Heart left ventricle (tissue), 16 donors: ENCODE measurements at places on chromosomes 16 and 17. TPM values are rescaled to one million over a fixed set of nuclear protein-coding genes. Genes with fewer than 3 reads are reported as not detected.

MT3 gene
- total RNA-seq, result 6.1 TPM

COPZ2 gene
- total RNA-seq, result 60.2 TPM

STH gene
- not detected for total RNA-seq

ARMC5 gene
- total RNA-seq, result 6.8 TPM

ZG16B gene
- not detected for total RNA-seq

EFCAB13 gene
- total RNA-seq, result 2.1 TPM

TEKT5 gene
- 2.8 TPM for total RNA-seq

FGF11 gene
- 3.7 TPM for total RNA-seq

PRR35 gene
- total RNA-seq, result not detected

GRCh38 chr16:11399261-11399831, 54.1 kb downstream of the RMI2 start:
- no peaks in the 10 kb centered on the region for H3K27me3 ChIP-seq
- H3K36me3 ChIP-seq, result no peaks in the 10 kb centered on the region

DNA sequence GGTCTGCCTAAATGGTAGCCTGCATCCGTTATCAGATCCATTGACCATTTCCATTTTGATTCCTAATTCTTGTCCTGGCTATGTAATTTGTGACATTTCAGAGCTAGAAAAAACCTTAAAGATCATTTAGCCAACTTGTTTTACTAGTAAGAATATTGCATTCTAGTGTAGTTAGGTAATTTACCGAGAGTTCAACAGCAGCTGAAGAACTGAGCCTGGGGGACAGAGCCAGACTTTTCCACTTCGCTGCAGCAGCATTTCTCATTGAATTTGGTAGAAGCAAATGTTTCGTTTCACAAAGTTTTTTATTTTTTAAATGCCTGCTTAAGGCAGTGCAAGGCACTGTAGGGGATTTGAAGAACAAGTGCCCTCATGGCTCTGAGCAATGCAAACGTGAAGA, 59.2 kb upstream of the MARCHF10 start:
- H3K36me3 ChIP-seq, result no peaks in the 10 kb centered on the region
- no peak overlapping the region for H3K27ac ChIP-seq
- no peak overlapping the region for H3K4me3 ChIP-seq
- DNase-seq, result no peak
- no peaks in the 10 kb centered on the region for H3K4me1 ChIP-seq
- no peaks in the 10 kb centered on the region for H3K27me3 ChIP-seq

GRCh38 chr17:41906465-41907184, 12.1 kb downstream of the ACLY start:
- H3K36me3 ChIP-seq, result peaks cover 95% of the 10 kb centered on the region
- no peaks in the 10 kb centered on the region for H3K27me3 ChIP-seq
- DNase-seq, result no peak
- H3K4me1 ChIP-seq, result no peaks in the 10 kb centered on the region

DNA sequence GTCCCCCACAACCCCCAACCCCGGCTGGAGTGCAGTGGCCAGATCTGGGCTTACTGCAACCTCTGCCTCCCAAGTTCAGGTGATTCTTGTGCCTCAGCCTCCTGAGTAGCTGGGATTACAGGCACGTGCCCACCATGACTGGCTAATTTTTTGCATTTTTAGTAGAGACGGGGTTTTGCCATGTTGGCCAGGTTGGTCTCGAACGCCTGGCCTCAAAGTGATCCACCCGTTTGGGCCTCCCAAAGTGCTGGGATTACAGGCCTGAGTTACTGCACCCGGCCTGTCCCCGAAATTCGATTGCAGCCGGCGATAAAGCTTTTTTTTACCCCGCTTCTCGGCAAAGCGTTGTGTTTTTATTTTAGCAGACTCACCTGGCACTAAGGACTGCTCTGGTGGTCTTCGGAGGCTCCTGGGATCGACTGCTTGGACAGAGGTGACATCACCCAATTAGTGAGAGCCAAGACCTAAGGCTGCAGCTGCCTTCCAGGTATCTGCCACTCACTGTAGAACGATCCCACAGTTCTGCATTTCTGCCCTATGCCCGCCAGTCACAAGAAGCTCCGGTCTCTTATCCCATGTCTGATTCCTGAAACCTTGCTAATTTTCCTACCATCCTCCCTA, 82.2 kb upstream of the ARL4D start:
- peak overlapping the region; percentile 15 for H3K27ac ChIP-seq
- H3K27me3 ChIP-seq, result no peaks in the 10 kb centered on the region
- H3K36me3 ChIP-seq, result no peaks in the 10 kb centered on the region
- no peak for DNase-seq
- no peaks in the 10 kb centered on the region for H3K4me1 ChIP-seq
- H3K4me3 ChIP-seq, result no peak overlapping the region

- H3K4me3 ChIP-seq, result peak within 1 kb of the TSS; percentile 53
- no peak within 1 kb of the TSS for H3K27ac ChIP-seq
- H3K27me3 ChIP-seq, result no peaks in the 10 kb centered on the region
- no peaks in the 10 kb centered on the region for H3K4me1 ChIP-seq
- H3K36me3 ChIP-seq, result no peaks in the 10 kb centered on the region
These were observed at the start of gene MEFV for GRCh38 chr16:3256146-3256865. TSS of gene MEFV (minus strand) at chr16:3256633. CDS start at chr16:3256587, 46 bp downstream.

DNA sequence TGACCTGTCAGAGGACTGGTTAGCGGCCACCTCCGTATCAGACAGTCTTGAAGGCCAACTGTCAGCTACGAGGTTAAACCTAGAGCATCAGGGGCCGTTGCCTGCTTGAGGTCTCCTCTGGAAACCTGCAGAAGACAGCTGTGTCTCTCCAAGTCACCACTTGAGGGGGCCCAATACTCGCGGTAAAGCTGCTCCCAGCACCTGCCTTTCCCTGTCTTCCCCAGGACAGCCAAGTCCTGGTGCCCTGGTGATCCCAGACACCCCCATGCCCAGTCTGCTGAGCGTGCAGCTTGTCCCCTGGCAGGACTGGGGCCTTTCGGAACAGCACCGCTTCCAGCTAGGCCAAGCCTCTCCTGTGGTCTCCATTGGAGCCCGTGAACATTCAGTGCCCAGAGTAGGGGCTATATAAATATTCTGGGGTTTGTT, 80.1 kb downstream of the DNAH17 start:
- peak; percentile 76 for DNase-seq
- H3K4me1 ChIP-seq, result peaks cover 7% of the 10 kb centered on the region
- H3K27me3 ChIP-seq, result no peaks in the 10 kb centered on the region
- no peak overlapping the region for H3K4me3 ChIP-seq
- H3K36me3 ChIP-seq, result no peaks in the 10 kb centered on the region
- no peak overlapping the region for H3K27ac ChIP-seq

GRCh38 chr17:21361020-21361809, 14.9 kb upstream of the KCNJ12 start:
- no peak for DNase-seq
- no peaks in the 10 kb centered on the region for H3K27me3 ChIP-seq
- H3K4me1 ChIP-seq, result peaks cover 26% of the 10 kb centered on the region
- no peak overlapping the region for H3K27ac ChIP-seq

- H3K36me3 ChIP-seq, result no peaks in the 10 kb centered on the region
- DNase-seq, result peak; percentile 35
These were observed 322.4 kb downstream of the CBLN1 start for GRCh38 chr16:48959204-48959603.

- peaks cover 39% of the 10 kb centered on the region for H3K36me3 ChIP-seq
- no peaks in the 10 kb centered on the region for H3K27me3 ChIP-seq
- H3K4me1 ChIP-seq, result peaks cover 26% of the 10 kb centered on the region
- DNase-seq, result peak; percentile 70
- H3K27ac ChIP-seq, result peak within 1 kb of the TSS; percentile 77
These were observed at the start of gene SPATA32 for GRCh38 chr17:45261577-45262515. TSS of gene SPATA32 (minus strand) at chr17:45262094. CDS start at chr17:45262016, 78 bp downstream.

DNA sequence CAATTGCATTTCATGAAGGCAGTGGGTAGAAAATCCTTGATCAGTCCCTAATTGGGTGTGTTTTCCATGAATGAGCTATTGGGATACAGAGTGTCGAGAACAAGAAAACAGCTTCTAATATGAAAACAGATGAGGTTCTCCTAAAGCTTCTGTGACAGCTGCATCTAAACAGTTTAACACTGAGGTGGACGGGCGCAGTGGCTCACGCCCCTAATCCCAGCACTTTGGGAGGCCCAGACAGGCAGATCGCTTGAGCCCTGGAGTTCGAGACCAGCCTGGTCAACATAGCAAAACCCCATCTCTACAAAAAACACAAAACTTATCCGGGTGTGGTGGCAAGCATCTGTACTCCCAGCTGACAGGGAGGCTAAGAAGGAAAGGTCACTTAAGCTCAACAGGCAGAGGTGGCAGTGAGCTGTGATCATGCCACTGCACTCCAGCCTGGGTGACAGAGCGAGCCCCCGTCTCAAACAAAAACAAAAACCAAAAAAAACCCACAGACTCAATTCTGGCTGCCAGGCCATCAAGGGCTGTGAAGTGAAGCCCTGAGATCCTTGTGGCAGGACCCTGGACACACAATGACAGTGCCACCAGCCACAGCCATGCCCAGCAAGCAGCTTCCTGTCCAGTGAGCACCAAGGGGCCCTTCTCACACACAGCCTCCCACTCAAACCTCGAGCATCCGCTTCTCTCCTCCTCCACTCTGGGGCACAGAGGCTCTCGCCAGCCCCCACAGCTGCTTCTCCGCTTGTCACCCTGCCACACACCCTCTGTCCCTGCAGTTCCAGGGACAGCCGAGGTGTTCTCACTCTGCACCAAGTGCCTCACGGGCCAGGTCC, 44.0 kb downstream of the ANKRD11 start:
- no peak overlapping the region for H3K4me3 ChIP-seq
- no peak overlapping the region for H3K27ac ChIP-seq
- H3K27me3 ChIP-seq, result no peaks in the 10 kb centered on the region
- peaks cover 100% of the 10 kb centered on the region for H3K4me1 ChIP-seq
- DNase-seq, result no peak

DNA sequence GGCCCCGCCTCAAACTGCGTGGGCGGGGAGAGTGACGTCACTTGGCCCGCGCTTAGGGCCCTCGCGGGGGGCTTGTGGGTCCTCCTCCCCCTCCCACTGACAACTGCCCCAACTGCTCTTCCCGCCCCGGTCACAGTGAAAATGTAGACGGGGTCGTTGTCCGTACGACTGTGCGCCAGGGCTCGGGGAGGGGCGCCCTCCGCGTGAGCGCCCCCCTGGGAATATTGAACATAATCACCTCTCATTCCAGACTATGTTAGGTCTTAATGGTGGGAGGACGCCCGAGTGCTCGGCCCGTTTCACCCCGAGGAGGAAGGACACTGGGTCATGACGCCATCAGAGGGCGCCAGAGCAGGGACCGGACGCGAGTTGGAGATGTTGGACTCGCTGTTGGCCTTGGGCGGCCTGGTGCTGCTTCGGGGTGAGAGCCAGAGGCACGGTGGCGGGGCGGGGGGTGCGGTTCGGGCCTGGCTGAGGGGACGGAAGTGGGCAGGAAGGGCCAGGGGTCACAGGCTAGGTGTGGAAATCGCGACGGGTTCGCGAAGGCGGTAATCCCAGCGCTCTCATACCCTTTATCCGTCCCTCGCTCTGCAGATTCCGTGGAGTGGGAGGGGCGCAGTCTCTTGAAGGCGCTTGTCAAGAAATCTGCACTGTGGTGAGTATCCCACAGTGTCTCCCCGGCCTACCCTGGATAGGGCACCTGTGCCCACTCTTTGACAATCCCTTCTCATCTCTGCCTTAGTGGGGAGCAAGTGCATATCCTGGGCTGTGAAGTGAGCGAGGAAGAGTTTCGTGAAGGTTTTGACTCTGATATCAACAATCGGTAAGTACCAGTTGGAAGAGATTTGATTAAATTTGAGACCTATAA, at the start of gene ELP5:
Gene ELP5, plus strand, starts transcription at position 40 of the 868 bp plus-strand sequence. Its CDS starts 336 bp downstream, at position 376.
- H3K4me3 ChIP-seq, result peak within 1 kb of the TSS; percentile 90
- H3K27ac ChIP-seq, result peak within 1 kb of the TSS; percentile 96
- DNase-seq, result peak; percentile 98
- peaks cover 33% of the 10 kb centered on the region for H3K36me3 ChIP-seq
- H3K4me1 ChIP-seq, result peaks cover 40% of the 10 kb centered on the region

GRCh38 chr17:69733171-69734012, 318.9 kb downstream of the MAP2K6 start:
- H3K4me1 ChIP-seq, result no peaks in the 10 kb centered on the region
- H3K27ac ChIP-seq, result no peak overlapping the region
- H3K4me3 ChIP-seq, result no peak overlapping the region
- no peaks in the 10 kb centered on the region for H3K36me3 ChIP-seq

- H3K4me3 ChIP-seq, result no peak overlapping the region
- DNase-seq, result no peak
- no peaks in the 10 kb centered on the region for H3K36me3 ChIP-seq
- H3K27ac ChIP-seq, result no peak overlapping the region
- H3K27me3 ChIP-seq, result no peaks in the 10 kb centered on the region
- no peaks in the 10 kb centered on the region for H3K4me1 ChIP-seq
These were observed 314.0 kb upstream of the KCNJ16 start for GRCh38 chr17:69761011-69761410.

- no peak for DNase-seq
- H3K4me3 ChIP-seq, result no peak overlapping the region
- no peaks in the 10 kb centered on the region for H3K27me3 ChIP-seq
These were observed 388.2 kb upstream of the MAF start for GRCh38 chr16:79988721-79989220.

GRCh38 chr17:17698869-17699351, 17.7 kb downstream of the RAI1 start:
- DNase-seq, result no peak
- H3K36me3 ChIP-seq, result no peaks in the 10 kb centered on the region
- no peaks in the 10 kb centered on the region for H3K27me3 ChIP-seq

DNA sequence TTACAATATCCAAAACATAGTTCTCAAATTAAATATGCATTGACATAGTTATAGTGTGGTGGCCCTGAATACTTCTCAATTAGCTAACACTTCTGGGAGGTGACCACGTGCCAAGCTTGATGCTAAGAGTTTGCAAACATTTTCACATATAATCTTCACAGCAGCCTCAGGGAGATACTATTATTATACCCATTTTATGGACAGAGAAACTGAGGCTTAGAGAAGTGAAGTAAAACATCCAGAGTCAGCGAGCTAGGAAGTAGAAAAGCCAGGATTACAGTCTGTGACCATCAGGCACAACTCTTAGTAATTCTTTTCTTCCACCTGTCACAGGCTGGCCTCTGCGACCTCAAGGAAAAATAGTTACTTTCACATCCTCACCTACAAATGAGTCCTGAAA, 102.2 kb upstream of the IRX6 start:
- H3K27ac ChIP-seq, result no peak overlapping the region
- H3K27me3 ChIP-seq, result no peaks in the 10 kb centered on the region
- no peaks in the 10 kb centered on the region for H3K4me1 ChIP-seq
- H3K4me3 ChIP-seq, result no peak overlapping the region

DNA sequence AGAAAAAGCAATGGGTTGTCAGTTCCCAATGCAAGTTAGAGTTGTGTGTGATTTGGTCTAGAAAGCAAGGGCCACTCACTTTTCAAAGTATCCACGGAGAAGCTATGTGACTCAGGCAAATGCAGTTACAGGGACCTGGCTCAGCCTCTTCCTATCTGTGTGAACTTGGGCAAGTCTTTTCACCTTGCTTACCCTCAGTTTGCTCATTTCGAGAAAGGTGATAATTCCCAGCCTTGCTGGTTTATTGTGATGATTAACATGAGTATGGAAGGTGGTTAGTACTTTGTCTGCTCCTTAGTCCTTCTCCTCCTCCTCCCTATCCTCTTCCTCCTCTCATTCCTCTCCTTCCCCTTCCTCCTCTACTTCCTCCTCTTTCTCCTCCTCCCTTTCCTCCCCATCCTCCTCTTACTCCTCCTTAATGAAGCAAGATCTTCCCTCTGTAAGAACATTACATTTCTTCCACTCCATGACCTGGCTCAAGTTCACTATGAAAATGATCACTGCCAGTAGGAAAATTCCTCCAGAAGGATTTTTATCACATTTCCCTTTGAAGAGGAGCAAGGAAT, 204.0 kb downstream of the GRIN2A start:
- H3K4me3 ChIP-seq, result no peak overlapping the region
- H3K27ac ChIP-seq, result no peak overlapping the region
- no peaks in the 10 kb centered on the region for H3K27me3 ChIP-seq
- H3K4me1 ChIP-seq, result no peaks in the 10 kb centered on the region
- DNase-seq, result no peak
- H3K36me3 ChIP-seq, result no peaks in the 10 kb centered on the region

GRCh38 chr17:71273441-71273840, 847.4 kb upstream of the SOX9 start:
- H3K4me3 ChIP-seq, result no peak overlapping the region
- H3K36me3 ChIP-seq, result no peaks in the 10 kb centered on the region
- H3K27me3 ChIP-seq, result no peaks in the 10 kb centered on the region
- no peak overlapping the region for H3K27ac ChIP-seq
